ENCODE measurements at places on chromosomes 12 and 14.
A peak's percentile ranks its signal among the peaks of the same experiment; 100 is the strongest.

DNA sequence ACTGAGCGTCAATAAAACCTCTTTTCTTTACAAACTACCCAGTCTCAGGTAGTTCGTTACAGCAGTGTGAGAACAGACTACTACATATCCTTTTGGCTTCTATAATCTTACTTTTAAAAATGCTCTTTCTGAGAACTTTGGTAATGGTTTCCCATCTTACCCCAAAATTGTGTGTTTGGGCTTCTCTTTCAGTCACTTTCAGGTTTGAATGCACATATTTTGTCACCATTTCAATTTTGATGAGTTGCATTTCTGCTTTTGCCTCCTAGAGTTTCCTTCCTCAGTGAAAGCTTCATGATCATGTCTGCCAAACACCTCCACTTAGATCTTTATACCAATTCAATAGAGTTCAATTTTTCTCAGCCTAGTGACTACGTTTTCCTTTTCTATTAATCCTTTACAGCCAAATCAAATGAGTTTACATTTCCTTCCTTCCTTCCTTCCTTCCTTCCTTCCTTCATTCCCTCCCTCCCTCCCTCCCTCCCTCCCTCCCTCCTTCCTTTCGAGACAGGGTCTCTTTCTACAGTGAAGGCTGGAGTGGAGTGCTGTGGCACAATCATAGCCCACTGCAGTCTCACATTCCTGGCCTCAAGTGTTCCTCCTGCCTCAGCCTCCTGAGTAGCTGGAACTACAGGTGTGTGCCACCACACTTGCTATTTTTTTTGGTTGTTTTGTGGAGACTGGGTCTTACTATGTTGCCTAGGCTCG, 124.9 kb downstream of the BCAT1 start:
- no peak for DNase-seq

- DNase-seq: no peak
Measured at GRCh38 chr12:93571925-93572711, at the start of gene SOCS2. Gene SOCS2 (plus strand): TSS chr12:93572675. CDS start chr12:93572898, 223 bp downstream.

- DNase-seq: no peak
Measured at GRCh38 chr14:78018283-78018682, 151.9 kb upstream of the NRXN3 start.

DNA sequence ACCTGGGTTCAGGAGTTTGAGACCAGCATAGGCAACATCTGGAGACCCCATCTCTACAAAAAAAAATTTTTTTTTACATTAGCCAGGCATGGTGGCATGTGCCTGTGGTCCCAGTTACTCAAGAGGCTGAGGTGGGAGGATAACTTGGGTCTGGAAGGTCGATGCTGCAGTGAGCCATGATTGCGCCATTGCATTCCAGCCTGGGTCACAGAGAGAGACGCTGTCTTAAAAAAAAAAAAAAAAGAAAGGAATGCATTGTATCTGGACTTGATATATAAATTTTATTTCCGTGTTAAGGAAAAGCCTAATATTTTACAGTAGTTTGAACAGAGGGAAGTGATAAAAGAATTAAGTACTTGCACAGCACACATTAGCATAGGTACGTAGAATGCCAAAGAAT, 97.2 kb downstream of the ZC3H14 start:
- DNase-seq: no peak

DNA sequence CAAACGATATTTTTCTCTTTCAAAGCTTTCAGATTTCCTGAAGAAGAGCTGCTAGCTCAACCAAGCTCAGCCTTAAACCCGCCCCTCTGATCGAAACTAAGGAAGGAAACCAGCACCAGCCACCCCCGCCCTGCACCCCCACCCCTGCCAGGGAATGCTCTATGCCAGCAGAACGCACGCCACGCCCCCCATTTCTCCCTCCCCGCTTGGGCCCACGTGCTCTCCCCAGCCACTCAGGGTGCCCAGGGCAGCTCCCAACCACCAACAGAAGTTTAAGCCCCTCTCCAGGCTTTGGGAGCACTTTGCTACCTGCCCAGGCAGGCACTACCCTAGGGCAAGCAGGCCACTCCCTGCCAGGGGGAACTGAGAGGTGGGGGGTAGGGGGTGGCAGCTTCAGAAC, 18.8 kb upstream of the KRT78 start:
- DNase-seq: no peak

- no peak for DNase-seq
Measured at GRCh38 chr12:127607146-127607725, 659.7 kb upstream of the TMEM132C start.

DNA sequence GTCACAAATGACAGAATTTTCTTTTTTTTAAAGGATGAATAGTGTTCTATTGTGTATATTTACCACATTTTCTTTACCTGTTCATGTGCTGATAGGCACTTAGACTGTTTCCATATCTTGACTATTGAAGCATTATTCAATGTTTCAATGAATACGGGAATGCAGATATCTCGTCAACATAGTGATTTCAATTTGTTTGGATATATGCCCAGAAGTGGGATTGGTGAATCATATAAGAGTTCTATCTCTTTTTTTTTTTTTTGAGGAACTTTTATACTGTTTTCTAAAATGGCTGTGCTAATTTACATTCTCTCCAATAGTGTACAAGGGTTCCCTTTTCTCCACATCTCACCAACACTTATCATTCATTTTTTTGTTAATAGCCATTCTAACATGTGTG, 97.9 kb upstream of the FAR2 start:
- no peak for DNase-seq

DNA sequence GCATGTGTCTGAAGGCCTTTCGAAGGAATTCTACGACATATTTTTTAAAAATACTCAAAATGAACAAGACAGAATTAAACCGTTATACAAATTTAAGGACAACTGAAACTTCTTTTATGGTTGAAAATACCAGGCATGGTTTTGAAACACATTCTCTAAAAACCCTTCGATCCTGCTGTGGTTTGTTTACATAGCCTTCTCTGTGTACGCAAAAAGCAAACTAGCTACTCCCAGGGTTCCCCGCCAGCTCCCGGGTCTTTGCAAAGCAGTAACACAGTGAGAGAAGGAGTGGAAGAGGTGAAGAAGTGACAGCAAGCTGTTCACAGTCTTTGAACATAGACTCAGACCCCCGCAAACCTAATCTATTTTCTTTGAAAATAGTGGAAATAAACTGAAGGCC, 2.2 kb upstream of the TC2N start:
- DNase-seq: no peak

DNA sequence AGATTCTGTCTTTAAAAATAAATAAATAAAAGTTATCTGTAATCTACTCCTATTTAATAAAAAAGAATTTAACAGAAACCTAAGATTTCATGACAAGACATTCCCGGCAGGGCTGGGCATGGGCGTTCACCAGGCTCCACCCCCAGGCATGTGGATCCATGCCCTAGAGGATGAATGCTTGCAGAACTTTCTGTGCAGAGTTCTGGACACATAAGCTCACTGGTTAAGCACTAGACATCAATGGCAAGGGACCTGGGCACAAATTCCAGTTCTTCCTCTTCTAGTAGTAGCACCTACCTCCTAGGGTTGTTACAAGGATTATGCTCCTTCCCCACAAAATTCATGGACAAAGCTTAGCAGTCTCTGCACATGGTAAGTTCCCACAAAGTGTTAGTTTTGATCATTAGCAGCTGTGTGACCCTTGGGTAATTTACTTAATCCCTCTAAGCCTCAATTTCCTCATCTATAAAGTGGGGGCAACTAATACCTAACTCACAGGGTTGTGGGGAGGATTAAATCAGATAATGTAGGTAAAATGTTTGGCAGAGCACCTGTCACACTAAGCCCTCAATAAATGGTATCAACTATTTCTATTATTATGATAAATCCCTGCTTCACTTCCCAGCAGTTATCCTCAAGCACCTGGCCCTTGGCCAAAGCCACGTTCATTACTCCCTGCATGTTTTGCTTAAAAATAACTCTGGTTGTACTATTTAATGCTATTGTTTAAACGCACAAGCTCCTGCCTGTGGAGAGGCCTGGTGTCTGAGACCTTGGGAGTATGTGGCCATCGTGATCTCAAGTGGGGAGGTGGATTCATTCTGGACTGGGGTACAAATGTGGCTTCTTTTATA, 9.8 kb downstream of the GALNT6 start:
- DNase-seq: no peak

DNA sequence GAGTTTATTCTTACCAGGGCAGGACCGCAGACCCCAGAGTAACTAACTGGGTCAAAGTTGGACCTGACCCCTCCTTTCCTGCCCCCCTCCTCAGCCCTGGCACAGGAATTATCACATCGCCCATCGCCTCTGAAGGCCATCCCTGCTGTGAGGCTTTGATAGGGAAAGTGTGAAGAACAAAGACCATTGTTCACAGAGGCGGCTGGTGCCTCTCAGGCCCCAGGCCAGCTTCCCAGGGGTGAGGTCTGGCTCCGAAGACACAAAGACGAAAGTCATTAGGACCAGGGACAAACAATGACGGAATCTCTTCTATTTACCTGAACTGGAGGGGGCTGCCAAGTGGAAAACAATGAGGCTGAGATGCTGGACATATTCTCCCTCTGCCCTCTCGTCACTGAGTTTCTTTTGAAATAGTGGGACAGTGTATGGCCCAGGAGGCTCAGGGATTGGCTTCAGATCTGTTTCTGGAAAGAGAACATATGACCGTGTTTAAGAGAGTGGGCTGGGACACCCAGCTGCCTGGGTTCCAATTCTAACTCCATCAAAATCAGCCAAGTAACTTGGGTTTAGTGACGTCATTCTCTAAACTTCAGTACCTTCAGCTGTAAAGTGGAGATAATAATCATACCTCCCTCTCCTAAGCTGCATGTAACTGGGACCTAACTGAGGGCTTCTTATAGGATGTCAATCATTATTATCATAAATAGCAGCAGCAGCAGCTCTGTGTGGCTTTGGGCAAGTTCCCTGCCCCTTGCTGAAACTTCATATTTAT, 769.4 kb downstream of the MED13L start:
- DNase-seq: no peak

DNA sequence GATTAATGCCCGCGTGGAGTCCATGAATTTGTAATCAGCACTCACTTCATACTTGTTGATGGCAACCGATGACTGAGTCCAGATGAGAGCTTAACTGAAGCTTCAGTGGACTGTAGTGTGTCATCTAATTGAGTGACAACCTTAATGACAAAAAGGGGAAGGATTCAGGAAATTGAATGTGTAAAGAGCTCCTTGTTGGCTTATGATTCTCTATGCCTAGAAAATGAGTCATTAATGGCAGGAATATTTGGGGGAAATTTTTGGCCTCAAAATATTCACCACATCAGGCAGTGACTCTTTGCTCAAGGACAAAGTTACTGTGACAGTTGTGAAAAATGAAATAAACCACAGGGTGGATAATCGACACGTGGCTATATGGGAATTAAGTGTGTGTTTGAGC, 55.3 kb upstream of the STON2 start:
- DNase-seq: no peak

DNA sequence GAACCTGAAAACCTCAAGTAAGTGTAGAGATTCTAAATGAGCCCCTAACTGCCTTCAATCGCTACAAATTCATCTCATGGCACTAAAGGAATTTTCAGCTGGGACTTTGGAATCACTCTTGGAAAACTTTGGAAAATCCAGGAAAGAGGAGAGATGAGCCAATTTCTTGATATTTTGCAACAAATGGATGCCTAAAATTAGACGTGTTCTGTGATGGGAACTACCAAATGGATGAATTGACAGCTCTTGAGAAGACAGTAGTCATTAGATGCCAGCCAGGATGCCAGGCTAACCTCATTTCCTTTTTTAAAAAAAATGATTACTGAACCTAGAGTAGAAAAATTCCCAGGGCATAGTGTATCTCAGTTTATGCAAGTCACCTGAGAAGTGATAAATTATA, 78.3 kb downstream of the NPAS3 start:
- no peak for DNase-seq

GRCh38 chr12:124380796-124381455, 86.0 kb downstream of the RFLNA start:
- no peak for DNase-seq

DNA sequence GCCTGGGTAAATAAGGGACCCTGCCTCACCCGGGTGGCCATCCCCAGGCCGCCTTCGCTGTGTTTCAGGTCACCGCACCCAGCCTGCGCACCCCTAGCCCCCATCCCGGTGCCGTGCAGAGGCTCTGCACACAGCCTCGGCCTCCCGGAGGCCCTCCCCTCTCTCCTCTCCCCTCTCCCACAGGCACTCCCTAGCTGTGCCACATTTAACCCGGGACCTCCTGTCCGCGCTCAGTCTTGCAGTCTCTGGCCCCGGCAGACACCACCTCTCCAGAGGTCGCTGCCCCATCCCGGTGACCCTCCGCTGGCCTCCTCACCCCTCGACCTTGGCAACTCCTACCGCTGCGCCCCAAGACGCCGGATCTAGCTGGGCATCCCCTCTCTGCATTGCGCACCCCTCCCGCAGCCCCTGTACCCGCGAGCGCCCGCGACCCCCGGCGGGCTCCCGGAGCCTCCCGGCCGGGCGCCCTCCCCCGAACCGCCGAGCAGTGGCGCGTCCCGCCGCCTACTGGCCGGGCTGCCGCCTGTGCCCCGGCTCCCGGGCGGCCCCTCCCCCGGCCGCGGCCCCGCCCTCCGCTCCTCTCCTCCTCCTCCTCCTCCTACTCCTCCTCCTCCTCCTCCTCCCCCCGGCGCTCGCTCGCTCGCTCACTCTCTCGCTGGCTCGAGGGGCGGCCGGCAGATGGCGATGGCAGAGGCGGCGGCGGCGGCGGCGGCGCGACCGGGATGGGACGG, 120.7 kb downstream of the AACS start:
- peak; percentile 49 for DNase-seq

GRCh38 chr12:16350682-16351081, 3.2 kb downstream of the MGST1 start:
- DNase-seq: no peak

GRCh38 chr12:89707703-89708564, 704 bp downstream of the ATP2B1 start:
- no peak for DNase-seq

DNA sequence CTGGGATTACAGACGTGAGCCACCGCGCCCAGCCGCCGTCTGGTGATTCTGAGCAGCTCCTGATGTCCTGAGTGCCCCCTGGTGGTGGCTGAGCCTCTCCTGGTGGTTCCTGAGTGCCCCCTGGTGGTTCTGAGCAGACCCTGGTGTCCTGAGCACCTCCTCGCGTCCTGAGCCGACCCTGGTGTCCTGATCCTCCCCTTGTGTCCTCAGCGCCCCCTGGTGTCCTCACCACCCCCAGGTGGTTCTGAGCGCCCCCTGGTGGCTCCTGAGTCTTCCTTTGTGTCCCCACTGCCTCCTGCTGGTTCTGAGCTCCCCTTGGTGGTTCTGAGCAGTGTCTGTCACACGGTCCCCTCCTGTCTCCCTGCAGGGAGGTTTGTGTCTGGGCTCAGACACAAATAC, 1304.9 kb downstream of the TMEM121 start:
- DNase-seq: no peak

GRCh38 chr14:95067526-95067925, 89.8 kb downstream of the DICER1 start:
- no peak for DNase-seq

GRCh38 chr14:70416725-70417349, at the start of gene SYNJ2BP:
Gene SYNJ2BP (minus strand): TSS chr14:70417090. CDS start chr14:70416963, 127 bp downstream.
- peak; percentile 56 for DNase-seq

GRCh38 chr12:87311206-87311605, 718.0 kb downstream of the C12orf50 start:
- no peak for DNase-seq

GRCh38 chr12:106139422-106140171, 843 bp upstream of the NUAK1 start:
- DNase-seq: no peak

- no peak for DNase-seq
Measured at GRCh38 chr14:76252471-76252870, 100.7 kb downstream of the GPATCH2L start.

- DNase-seq: no peak
Measured at GRCh38 chr14:68458840-68459469, 333.9 kb downstream of the ZFP36L1 start.
